Activated CD4-positive, CD25-positive, alpha-beta regulatory T cell treated with anti-CD3 and anti-CD28 coated beads, Interleukin-2, amount 50 U/mL, for 24 hours (primary cell): ENCODE measurements at places on chromosomes 6 and 20.

- ATAC-seq, result no peak
Measured at GRCh38 chr6:67560068-67560467, 1075.0 kb upstream of the ADGRB3 start.

GRCh38 chr20:57392512-57393271 is 1.5 kb downstream of the RBM38 start:
- ATAC-seq, result peak; percentile 35

- ATAC-seq, result no peak
Measured at GRCh38 chr6:131427434-131428058, 145.5 kb upstream of the ARG1 start.

DNA sequence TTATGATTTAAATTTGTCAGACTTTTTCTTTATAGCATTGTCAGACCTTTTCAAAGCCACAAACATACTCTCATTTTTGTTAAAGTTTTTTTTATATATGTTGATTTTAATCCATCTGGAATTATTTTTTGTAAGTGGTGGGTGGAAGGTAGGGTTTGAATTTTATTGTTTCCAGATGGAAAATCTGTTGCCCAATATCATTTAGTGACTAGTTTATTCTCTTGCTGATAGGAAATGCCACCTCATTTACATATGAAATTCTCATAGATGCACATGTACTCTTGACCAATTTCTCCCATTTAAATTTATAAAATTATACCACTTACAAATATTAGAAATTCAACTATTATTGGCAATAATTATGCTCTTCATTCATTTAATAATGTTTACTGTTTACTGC is 52.1 kb upstream of the PLCB1 start:
- no peak for ATAC-seq

DNA sequence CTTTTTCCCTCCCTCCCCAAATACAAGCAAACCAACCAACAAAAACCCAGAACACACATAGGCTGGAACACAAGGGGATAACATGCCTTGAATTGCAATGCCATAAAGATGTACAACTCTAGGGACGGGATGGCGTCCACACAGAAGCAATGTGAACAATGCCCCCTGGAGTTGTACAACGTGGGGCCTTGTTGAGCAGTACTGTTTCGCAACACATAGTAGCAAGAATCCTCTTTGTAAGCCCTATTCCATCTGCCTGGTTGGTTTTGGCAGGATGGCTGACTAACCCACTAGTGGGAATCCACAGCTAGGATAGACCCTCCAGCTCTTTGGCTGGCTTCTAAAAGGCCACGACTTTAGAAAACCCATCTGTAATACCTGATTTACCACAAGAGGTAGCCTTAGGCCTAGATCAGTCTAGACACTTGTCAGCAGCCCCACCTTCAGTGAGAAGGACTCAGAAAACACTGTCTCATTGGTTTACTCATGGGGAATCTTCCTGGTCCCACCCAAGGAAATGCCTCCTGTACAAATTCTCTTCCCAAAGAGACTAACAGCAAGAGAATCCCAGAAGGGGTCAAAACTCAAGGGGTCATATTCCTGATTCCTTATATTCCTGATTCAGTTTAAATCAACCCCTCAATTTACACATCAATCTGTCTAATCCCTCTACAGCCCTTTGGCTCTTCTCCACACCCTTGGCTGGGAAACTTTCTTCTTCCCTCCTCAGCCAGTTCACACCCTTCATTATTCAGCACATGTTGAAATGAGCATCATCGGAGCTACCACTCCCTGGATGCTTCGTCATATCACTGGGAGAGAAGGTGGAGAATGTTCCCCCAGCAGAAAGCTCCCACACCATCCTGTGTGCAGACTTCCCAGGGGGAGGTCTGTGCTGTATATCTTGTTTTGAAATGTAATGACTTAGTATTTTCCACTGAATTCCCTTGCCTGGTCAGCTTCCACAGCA is 622.4 kb upstream of the FLRT3 start:
- no peak for ATAC-seq

DNA sequence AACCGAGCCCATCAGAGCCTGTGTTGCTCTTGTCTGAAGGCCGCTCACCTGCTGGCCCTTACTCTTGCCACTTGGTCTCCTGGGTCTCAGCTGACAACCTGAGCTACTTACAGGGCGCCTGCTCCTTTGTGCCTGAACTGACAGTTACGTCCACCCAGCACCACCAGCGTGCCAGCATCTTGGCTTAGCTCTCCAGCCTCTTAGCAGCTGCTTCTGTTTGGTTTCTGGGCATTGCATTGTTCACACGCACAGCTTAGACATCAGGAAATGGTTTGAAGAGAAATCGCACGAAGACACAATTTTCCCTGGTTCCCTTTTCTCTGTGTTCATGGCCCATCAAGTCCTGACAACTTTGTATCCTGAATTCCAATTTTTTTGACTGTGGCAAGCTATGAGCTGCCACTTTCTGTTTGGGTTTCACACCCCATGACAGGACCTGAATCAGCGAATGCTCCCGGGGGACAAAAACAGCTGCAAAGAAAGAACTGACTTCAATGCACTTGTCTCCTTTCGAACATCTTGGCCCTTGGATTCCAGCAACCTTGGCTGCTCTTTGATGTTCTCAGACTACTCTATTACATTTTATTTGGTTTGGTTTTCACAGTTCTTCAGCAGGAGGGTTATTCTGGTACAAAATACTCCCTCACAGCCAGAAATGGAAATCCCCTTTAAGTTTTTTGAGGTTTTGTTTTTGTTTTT is 45.2 kb upstream of the LY86 start:
- ATAC-seq, result no peak

- ATAC-seq, result no peak
Measured at GRCh38 chr6:31727034-31727716, 1.9 kb downstream of the DDAH2 start.

DNA sequence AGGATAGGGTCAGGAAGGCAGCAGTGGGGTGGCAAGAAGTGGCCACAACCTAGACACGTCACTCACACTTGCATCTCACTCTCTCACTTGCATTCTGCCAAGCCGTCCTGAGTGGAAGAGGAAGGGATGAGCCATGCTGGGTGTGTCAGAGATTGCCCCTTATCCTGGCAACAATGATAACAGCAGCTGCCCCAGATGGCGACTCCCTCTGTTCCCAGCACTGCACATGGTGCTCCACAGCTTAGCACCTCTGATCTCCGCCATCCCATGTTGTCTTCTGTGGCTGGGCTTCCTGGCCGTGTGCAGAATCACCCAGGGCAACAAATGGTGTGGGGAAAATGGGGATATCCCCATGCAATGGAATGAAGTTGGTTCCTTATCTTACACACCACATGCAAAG is 11.1 kb downstream of the KCNB1 start:
- no peak for ATAC-seq

DNA sequence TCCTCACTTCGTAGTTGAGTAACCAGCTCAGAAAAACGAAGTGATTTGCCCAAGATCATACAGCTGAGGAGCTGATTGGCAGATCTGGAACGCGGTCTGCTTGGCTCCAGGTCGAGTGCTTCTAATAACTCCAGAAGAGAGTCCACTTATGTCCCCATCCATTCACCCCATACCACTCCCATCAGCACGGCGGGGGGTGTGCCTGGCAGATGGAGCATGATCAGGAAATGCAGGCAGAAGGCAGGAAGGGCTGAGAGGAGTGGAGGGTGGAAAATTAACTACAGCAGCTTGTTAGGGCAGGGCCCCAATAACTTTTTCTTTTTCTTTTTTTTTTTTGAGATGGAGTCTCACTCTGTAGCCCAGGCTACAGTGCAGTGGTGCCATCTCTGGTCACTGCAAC is 15.0 kb downstream of the FITM2 start:
- ATAC-seq, result no peak

DNA sequence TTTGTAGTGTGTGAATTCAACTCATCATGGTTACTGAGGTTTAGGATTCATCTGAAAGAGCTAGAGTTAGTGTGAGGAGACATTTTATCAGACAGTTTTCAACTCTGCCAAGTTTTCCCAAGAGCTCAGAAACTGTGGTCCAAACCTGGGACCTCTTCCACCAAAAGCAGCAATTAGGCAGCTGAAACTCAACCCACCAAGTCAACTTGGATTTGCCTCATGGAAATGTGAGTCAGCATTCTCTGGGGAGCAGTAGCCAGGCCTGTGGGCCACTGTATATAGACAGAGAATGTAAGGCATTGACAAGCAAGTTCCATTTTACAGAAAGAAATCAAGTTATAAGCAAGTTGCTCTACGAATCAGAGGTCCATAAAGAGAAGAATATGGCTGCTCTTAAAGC is 178.8 kb upstream of the HDDC2 start:
- ATAC-seq, result no peak

DNA sequence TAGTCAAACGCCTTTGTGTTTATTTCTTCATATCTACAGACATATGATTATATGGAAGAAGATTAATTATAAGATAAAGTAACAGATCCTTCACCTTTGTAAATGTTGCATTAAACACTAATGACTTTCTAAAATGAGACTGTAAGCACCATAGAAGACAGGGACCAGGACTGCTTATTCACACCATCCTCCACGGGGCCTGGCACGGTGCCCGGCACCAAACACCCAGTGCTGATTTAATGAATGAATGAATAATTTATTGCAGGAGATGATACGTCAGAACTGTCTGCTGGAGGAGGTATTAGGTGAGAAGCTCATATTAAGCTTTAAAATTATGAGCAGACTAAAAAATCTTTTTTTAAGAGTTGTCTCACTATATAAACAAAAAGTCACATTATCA is 88.3 kb downstream of the SLX4IP start:
- no peak for ATAC-seq

DNA sequence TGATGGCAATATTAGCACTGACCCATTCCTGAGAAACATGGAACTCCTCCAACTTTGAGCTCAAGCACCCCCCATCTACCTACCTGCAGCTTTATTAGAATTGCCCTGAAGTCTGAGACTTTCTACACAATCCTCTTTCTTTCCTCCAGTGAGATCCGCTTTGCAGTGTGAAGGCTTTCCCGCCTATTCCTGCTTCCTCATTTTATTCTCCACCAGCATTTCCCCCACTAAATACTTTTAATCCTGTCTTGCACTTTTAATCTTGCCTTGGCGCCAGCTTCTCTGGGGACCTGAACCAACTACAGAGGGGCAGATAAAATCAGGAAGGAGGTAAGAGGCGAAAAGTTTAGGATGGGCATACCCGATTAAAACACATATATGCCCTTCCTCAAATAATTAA is 178.1 kb upstream of the PRDM1 start:
- no peak for ATAC-seq

DNA sequence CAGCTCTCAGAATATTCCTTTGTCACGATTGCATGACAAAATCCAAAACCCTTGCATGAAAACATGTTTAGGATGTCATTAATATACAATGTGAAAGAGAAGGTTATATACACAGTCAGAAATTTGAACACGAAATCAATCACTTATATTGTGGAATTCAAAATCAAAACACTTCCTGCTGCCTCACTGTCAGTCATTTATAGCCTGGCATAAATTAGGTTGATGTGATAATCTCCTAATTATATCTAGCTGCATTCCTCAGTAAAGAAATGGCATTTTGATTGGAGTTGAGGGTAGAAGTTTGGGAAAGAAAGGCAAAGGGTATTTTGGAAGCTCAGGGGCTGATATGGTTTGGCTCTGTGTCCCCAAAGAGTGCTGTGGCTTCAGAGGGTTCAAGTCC is 24.1 kb upstream of the BEND6 start:
- no peak for ATAC-seq

- no peak for ATAC-seq
Measured at GRCh38 chr6:149921361-149921760, 1.6 kb downstream of the RAET1G start.

- ATAC-seq, result peak; percentile 41
Measured at GRCh38 chr6:134196568-134197193, 121.2 kb downstream of the SGK1 start.

GRCh38 chr6:149079911-149080491 is 237.5 kb upstream of the TAB2 start:
- no peak for ATAC-seq

GRCh38 chr6:122140031-122140430 is 259.4 kb upstream of the HSF2 start:
- ATAC-seq, result no peak

DNA sequence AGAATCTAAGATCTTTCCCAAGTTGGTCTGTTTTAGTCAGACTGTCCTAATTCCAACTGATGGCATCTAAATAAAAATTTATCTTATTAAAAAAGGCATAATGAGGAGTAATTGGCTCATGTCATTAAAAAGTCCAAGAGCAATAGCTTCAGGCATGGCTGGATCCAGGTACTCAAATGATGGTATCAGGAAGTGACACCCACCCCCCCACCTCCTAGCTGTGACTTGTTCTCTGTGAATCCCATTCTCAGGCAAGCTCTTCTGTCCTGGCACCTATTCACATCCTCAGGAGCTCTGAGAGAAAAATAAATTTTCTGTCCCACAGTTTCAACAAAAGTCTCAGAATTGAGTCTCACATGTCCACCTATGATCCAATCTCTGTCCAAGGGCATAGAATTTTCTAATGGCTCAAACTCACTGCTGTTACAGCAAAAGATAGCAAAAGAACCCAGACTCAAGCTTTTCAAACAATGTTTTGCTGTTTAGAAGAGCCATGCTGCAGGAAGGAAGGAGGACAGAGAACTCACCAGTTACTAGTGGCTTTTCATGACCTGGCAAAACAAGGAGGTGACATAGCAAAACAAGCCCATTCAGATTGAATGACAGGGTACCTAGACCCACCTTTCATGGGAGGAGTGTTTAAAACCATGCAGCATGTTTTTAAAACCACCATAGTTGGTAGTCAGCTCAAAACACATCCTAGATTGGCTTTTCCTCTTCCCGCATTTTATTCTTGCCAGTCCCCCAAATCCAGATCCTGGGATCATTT is 496.1 kb downstream of the PREX1 start:
- no peak for ATAC-seq

GRCh38 chr6:131063764-131064272 is 773 bp upstream of the EPB41L2 start:
- ATAC-seq, result no peak

GRCh38 chr6:158628542-158628941 is 16.0 kb downstream of the DYNLT1 start:
- no peak for ATAC-seq

DNA sequence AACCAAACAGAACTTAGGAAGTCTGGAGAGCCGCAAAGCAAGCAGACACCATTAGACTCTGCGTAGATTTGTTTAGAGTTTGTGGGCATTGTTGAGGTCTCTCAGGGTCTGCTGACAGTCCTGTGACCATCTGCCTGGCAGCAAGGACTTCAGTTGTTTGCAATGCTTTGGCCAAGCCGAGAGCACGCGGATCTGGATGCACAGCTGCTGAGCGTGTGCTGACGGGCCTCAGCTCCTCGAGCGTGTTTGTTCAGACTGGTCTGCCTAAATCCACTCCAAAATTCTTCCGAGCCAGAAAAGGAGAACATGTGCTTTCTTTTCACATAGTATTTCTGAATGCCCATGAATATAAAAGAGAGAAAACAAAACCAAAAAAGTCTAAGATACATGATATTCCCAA is 159.0 kb downstream of the ZNF217 start:
- ATAC-seq, result no peak

- no peak for ATAC-seq
Measured at GRCh38 chr6:52417675-52418111, 2.4 kb upstream of the EFHC1 start.

- ATAC-seq, result no peak
Measured at GRCh38 chr20:4027590-4028265, 12.4 kb upstream of the RNF24 start.

- no peak for ATAC-seq
Measured at GRCh38 chr6:5504078-5504477, 242.8 kb downstream of the FARS2 start.

- peak; percentile 65 for ATAC-seq
Measured at GRCh38 chr20:34541264-34541901, 17.1 kb upstream of the MAP1LC3A start.
